ENCODE measurements at places on chromosomes 5 and 9. TPM values are rescaled to one million over a fixed set of nuclear protein-coding genes. Genes with fewer than 3 reads are reported as not detected.

GRCh38 chr5:88551724-88552345, 283.2 kb upstream of the TMEM161B start:
- H3K27ac ChIP-seq, result no peak overlapping the region
- no peak overlapping the region for H3K4me3 ChIP-seq
- no peaks in the 10 kb centered on the region for H3K27me3 ChIP-seq

Gene DRD1
- total RNA-seq, result 10.0 TPM

- no peaks in the 10 kb centered on the region for H3K27me3 ChIP-seq
- peaks cover 14% of the 10 kb centered on the region for H3K4me1 ChIP-seq
- no peak overlapping the region for H3K27ac ChIP-seq
- DNase-seq, result no peak
- H3K36me3 ChIP-seq, result no peaks in the 10 kb centered on the region
Observed at GRCh38 chr9:127050591-127051001, 71.8 kb downstream of the ANGPTL2 start.

- H3K27me3 ChIP-seq, result peaks cover 11% of the 10 kb centered on the region
- H3K27ac ChIP-seq, result no peak overlapping the region
- no peaks in the 10 kb centered on the region for H3K4me1 ChIP-seq
- H3K4me3 ChIP-seq, result no peak overlapping the region
Observed at GRCh38 chr5:60722416-60722815, 22.4 kb upstream of the DEPDC1B start.

DNA sequence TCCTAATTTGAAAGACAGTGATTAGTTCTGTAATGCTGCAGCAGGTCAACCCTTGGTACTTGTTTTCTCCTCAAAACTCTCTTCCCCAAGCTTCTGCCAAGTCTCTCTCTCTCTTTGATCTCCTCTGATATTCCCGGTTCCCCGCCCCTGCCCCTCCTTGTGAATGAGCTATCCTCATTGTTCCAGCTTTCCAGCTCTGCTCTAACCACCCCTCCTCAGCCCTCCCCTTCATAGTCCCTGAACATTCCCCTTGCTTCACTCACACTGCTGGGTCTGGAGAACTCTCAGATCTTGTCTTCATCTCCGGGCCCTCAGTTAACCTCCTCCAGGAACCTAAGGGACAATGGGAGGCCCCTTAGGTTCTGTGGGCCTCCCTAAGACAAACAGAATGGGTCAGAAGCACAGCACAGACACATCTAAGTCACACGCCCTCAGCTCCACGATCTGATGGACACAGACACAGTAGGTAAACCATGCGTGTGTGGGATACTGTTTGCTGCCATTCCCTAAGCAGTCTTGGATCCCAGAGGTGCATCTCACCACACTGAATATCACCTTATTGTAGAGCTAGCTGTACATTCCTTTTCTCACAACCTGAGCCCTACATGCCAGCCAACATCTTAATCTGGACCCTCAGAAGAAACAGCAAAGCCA, 17.4 kb upstream of the LARP1 start:
- no peaks in the 10 kb centered on the region for H3K27me3 ChIP-seq
- no peak overlapping the region for H3K27ac ChIP-seq
- H3K4me3 ChIP-seq, result no peak overlapping the region
- H3K36me3 ChIP-seq, result no peaks in the 10 kb centered on the region

DNA sequence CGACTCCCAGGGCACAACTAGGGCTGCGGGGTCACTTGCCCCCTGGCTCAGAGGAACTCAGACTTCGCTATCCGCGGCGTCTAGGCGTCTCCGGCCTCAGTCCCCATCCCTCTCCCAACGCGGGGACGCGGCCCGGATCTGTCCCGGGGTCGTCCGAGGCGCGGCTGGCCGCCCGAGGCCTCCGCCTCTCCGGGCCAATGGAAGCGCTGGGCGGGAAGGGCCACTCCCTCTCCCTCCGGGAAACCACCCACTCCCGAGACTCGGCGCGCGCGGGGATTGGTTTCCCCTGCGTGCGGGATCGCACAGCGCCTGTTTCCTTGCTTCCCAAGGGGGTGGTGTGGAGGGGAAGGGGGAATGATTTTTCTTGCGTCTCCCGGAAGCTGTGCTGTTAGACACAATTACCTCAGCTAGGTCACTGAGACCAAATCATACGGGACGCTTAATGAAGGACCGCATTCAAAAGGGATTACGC, 38.3 kb downstream of the NR2F1 start:
- no peaks in the 10 kb centered on the region for H3K27me3 ChIP-seq
- no peaks in the 10 kb centered on the region for H3K36me3 ChIP-seq
- H3K4me3 ChIP-seq, result peak overlapping the region; percentile 55
- H3K27ac ChIP-seq, result peak overlapping the region; percentile 72
- DNase-seq, result peak; percentile 71

GRCh38 chr5:39072925-39073766, 1.1 kb downstream of the RICTOR start:
- no peaks in the 10 kb centered on the region for H3K27me3 ChIP-seq
- DNase-seq, result peak; percentile 74
- H3K4me1 ChIP-seq, result peaks cover 7% of the 10 kb centered on the region
- H3K36me3 ChIP-seq, result peaks cover 14% of the 10 kb centered on the region

Gene MEF2C
- total RNA-seq, result 39.3 TPM

GRCh38 chr9:36995927-36996705, 38.0 kb downstream of the PAX5 start:
- H3K4me1 ChIP-seq, result no peaks in the 10 kb centered on the region
- no peak overlapping the region for H3K4me3 ChIP-seq
- peaks cover 20% of the 10 kb centered on the region for H3K27me3 ChIP-seq

All from SJSA1 (cell line).